ENCODE measurements at places on chromosomes 3 and 15. TPM values are rescaled to one million over a fixed set of nuclear protein-coding genes. Genes with fewer than 3 reads are reported as not detected.

CIP2A gene
- 17.2 TPM for total RNA-seq

CADPS gene
- not detected for total RNA-seq

- no peak for DNase-seq
Observed at GRCh38 chr3:121411523-121411922, 134.3 kb downstream of the POLQ start.

DNA sequence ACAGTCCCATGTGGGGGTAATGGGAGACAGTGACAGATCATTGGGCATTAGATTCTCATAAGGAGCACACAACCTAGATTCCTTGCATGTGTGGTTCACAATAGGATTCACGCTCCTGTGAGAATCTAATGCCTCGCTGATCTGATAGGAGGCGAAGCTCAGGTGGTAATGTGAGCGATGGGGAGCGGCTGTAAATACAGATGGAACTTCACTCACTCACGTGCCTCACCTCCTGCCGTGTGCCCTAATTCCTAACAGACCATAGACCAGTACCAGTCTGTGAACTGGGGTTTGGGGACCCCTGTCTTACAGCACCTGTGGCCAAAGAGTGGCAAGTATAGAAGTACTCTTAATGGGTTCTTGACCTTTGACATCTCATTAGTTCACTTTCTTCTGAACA, 554.7 kb downstream of the FOXP1 start:
- DNase-seq, result no peak

GRCh38 chr3:131518680-131519079, 15.9 kb upstream of the MRPL3 start:
- no peak for DNase-seq
